Fibroblast of upper back skin (primary cell): ENCODE measurements at places on chromosomes 12 and 14.
A peak's percentile ranks its signal among the peaks of the same experiment; 100 is the strongest.

DNA sequence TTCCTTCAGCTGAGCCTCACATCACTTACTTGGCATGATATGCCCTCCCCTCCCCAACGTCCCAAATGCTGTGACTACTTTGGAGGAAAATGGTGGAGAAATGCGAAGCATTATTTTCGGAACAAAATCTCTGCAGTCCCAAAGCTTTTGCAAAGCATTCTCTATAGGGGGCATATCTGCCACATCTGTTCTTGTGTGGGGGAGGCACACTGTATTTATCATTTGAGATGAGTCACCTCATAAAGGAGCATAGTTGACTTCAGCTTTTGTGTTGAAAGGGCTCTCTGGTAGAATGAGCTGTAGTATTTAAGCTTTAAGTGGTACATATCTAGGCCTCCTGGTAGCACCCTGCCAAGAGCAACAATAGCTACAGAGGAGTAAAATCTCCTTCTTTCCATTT lies 447.5 kb downstream of the ADAMTS20 start:
- peak; percentile 81 for DNase-seq

GRCh38 chr14:51023964-51024363 lies 70.9 kb downstream of the TRIM9 start:
- no peak for DNase-seq

DNA sequence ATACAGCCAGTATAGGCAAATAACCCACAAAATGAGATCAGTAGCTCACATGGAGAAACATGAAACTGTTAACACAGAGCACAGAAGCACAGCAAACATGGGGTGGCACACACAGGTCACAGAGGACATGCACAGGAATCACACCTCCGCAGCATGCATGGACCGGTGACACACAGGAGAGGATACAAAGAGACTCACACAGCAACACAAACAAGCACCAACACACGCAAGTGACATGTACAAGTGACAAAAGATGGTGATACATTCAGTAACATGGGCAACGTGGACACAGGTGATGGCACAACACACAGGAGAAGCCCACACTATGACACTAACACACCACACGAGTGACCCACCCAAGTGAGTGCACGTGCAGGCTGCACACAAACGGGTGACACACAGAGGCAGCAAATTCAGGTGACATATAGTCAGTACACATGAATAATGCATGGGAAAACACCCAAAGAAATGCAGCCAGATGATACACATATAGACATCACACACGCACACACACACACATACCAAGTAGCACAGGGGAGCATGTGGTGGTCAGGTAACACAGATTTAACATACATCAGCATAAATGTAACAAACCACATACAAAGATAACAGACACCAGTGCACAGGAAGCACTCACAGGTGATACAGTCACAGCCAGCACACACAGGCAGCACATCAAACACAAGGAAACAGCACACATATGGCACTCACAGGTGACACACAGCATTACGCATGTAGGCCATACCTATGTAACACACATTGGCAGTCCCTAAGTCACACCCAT lies 216.0 kb upstream of the SFSWAP start:
- no peak for DNase-seq

- DNase-seq = peak; percentile 98
Observed at GRCh38 chr14:70856851-70857495, 47.7 kb upstream of the MAP3K9 start.

DNA sequence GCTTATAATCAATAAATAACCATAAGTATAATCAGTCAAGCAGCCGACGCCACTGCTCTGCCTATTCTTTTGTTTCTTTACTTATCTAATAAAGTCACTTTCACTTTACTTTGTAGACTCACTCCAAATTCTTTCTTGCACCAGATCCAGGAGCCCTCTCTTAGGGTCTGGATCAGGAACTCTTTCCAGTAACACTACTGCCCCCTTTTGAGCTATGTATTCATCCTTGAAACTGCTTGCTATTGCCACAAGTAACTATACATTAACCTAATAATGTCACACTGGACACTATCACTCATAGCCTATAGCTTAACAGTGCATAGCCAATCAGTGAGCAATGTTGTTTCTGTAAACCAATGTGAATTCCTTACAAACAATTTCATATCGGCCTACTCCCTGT lies 2.8 kb upstream of the NID2 start:
- DNase-seq = peak; percentile 69

GRCh38 chr14:63438065-63438757 lies 105.0 kb downstream of the PPP2R5E start:
- peak; percentile 97 for DNase-seq

DNA sequence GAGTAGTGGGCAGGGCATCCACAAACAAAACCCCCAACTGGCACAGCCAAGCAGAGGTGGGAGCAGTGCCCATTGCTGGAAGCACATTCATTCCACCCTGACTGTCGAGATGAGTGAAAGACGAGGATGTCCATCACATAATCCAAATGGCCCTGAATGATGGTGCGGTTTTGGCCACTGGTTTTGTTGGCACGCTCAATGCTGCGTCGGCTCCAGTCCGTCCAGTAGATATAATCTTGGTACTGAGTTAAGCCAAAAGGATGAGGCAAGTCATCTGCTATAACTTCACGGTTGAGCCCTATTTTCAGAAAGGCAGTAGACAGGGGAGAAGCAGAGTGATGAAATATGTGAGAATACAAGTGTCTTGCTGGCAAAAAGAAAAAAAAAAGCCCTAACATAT lies 88.1 kb downstream of the BCL2L14 start:
- DNase-seq = peak; percentile 11

GRCh38 chr12:115413626-115414025 lies 729.7 kb upstream of the TBX3 start:
- DNase-seq = no peak

DNA sequence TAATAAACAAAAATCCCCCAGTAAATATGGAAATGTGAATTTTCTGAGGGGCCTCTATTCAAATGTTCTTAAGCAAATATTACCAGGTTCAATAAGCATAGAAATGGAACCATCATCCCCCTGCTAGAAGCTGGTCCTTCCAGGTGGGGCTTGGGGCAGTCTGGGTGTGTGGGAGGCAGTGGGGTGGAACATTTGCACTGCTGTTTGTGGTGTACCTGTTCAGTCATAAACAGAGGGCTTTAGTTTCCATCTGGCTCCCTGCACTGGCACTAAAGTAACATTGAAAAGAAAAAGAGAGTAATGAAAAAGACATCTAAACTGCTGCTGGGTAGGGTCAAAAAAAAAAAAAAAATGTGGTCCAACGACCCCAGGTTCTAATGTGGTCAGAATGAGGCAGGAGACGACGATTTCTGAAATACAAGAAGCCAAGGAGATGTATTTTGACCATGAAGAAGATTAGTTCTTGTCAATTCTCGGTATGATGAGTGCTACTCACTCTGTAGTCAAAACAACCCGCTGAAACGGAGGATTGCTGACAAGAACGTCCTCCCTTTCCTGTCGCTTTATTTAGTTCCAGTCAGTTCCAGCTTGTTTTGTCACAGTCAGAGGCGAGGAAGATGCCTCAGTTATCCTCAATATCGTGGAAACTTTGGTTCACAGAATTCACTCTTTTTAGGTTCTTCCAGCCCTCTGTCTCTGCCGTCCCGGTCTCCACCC lies 44.2 kb upstream of the MANSC4 start:
- DNase-seq = no peak

DNA sequence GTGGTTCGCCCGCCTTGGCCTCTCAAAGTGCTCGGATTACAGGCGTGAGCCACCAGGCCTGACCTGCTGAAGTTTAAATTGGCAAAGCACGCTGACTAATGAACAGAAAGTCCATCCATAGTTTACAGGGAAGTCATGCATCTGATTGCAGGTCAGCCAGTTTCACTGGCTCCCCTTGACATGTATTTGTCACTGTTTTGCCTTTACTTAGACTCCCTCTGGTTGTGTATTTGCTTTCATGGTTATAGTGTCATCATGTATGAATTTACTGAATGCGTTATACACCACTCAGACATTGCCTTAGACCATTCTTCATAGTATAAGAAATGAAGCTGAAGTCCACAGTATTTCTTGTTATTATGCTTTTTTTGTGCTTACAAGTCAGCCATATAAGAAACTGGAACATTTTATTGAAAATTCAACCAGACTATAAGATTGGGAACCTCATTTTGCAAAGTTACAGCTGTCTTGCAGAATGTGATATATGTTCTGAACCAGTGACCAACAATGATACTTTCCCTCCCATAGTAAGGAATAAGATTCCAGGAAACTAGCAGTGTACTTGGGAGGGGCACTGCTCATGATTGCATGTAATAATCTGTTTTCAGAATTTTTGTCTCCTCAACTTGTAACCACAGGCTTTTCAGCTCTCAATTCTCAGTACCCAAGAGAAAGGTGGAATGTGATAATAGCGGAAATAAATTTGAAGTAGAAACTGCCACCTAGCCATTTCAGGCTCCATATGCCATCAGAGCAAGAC lies 51.9 kb upstream of the ATF7IP start:
- peak; percentile 1 for DNase-seq

DNA sequence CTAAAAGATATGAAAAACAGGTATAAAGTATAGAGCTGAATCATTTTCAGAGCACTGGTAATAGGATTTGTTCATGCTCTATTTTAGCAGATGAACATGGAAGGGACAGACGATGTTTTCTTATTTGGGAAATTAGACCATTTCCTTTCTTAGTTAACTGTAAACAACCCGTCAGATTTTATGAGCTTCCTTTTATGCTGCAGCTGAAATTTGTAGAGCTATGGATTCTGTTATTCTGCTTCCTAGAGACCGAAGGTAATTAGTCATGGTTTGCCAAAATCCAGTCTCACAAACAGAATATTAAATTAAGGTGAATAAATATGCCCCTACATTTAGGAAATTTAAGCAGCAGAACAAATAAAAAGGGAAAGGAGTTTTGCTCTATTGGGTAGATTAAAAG lies 180.2 kb upstream of the SYT1 start:
- DNase-seq = no peak

- DNase-seq = no peak
Observed at GRCh38 chr12:49037111-49037946, 18.8 kb upstream of the PRKAG1 start.

GRCh38 chr14:90005441-90005840 lies 49.7 kb downstream of the TDP1 start:
- DNase-seq = no peak

DNA sequence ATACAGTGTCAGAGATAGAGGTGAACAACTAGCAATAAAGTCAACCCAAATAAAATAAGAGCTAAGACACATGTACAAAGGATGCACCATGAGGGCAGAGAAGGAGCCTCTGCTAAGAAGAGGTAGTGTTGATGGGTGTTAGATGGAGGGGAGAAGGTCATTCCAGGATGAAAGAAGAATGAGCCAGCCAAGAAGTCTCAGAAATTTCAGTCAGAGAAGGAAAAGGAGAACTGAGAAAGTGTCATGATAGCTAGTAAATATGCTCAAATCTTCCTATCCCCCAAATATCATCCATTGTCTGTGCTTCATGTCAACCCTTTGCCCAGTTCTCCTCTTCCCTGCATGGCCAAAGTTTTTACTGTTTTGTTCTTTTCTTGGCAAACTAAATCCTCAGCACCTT lies 225.2 kb upstream of the BTG1 start:
- DNase-seq = no peak

DNA sequence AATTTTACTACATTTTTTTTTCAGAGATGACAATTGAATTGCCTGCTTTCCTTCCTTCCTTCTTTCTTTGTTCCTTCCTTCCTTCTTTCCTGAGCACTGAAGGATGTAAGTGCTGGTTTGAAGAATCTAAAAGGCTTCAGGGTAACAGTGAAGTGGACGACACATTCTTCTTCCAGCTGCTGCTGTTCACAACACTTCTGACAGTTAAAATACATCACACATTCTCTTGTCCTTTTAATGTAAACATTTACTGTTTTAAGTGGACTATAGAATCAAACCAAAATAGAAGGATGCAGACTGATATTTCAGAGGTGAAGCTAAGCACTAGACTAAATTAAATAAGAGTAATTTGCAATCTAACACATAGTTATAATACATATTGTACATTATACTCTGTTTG lies 151.5 kb downstream of the MSRB3 start:
- DNase-seq = no peak

GRCh38 chr12:47990351-47991105 lies 13.7 kb downstream of the COL2A1 start:
- DNase-seq = peak; percentile 42

- no peak for DNase-seq
Observed at GRCh38 chr12:66365718-66366490, 63.6 kb downstream of the HELB start.

DNA sequence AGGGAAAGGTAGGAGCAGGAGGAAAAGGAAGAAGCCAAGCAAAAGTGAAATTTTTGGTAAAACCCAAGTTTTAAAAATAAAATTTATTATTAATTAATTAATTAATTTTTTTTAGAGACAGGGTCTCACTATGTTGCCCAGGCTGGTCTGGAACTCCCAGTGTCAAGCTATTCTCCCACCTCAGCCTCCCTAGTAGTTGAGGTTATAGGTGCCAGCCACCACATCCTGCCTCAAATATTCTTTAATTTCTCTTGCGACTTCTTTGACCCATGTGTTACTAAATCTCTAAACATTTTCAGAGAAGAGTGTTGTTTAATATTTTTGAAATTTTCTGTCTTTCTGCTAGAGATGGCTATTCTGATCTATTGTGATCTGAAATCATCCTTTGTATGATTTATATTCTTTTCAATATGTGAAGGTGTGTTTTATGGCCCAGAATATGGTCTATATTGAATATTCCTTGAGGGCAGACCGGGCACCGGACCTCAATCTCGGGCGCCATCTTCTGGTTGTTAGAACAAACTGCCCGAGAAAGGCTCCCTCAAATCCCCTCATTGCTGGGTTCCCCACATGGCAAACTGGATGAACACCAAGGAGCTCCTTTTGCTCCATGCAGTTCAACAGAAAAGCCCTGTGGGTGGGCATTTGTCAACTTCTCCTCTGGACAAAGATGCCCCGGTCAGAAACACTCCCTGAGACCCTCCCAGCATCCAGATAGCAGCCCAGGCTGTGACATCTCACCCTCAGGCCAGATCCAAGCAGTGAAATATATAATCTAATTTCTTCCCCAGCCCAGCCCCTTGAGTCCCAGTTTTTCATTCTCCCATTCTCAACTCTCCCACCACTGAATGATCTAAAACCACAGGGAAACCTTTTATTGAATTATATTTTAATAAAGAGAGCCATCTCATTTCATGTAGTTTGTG lies 110.5 kb downstream of the ASCL4 start:
- DNase-seq = peak; percentile 53

DNA sequence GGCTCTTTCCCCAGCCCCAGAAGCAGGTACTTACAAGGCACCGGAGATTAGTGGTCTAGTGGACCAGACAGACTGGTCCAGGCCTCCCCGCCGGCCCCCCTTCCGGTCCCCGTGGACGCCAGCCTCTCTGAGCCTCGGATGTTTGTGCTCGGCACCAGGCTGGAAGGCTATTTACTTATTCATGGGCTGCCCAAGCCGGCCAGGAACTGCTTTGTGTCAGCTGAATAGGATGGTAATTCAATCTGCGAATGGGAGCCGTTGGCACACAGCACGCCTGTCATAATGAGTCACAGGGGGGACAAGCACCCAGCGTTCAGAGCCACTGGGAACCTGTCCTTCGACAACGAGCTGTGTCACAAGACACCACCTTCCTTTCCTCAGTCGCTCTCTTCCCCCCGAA lies 82.3 kb downstream of the RIMBP2 start:
- no peak for DNase-seq
